Activated naive CD8-positive, alpha-beta T cell treated with anti-CD3 and anti-CD28 coated beads, Interleukin-2, amount 10 ng/mL, durations not matched to agents 7 days and 5 days (primary cell): ENCODE measurements at places on chromosomes 11 and 22.

DNA sequence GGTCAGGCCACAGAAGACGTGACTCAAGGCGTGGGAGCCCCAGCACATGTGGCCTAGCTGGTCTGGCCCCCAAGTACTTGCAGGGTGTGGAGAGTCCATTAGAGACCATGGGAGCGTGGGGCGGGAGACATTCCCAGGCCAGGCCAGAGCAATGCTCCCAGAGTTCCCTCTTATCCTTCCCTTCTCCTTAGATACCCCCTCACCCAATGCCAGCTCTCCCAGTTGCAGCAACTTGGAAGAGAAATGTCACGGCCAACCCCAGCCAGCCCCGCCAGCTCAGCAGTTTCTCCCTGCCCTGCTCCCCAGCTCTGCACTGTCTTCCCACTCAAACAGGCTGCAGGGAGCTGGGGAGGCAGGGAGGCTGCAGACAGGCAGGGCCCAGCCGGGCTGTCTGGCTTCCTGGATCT is 65.4 kb upstream of the TSPAN18 start:
- DNase-seq = no peak

DNA sequence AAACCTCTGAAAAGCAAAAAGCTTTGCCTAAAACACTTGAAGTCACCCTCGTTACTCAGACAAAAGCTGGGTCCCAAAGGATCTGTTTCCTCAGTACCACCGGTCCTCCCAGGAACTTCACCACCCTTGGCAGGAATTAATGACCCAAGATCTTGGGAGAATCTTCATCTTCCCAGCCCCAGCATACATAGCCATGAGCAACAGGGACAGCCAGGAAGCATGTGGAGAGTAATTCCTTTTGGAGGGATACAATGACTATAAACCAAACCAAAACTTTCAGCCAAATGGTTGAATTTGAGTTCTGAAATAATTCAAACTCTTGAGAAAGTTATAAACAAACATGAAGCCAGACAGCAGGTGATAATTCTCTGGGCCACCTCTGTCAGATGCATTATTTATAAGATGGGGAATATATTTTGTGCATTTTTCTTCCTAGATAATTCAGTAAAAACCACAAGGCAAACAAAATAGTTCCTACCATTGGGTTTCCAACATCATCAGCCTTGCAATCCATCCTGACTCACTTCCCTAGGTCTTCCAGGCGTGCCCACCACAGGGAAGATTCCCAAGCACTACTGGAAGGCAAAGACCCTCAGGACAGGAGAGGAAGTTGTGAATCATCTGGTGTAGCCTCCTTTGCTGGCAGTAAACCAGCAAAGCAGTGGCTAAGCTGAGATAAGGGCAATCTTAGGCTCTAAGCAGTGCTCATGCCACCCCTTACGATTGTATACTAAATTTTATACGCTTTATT is 71.7 kb upstream of the DRD2 start:
- DNase-seq = no peak

DNA sequence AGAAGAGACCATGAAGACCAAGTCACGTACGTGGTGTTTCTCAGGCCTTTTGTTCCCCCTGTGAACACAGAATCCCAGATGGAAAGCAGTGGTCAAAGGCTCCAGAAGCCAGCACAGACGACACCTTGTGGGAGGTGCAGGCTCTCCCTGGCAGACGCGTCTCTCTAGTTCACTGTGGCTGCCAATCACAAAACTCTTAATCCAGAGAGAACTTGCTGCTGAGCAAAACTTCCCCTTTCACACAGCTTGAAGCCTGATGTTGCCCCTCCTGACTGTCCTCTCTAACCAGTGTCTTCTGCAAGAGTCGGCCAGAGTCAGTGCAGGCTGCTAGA is 67.1 kb downstream of the PIWIL3 start:
- DNase-seq = no peak

DNA sequence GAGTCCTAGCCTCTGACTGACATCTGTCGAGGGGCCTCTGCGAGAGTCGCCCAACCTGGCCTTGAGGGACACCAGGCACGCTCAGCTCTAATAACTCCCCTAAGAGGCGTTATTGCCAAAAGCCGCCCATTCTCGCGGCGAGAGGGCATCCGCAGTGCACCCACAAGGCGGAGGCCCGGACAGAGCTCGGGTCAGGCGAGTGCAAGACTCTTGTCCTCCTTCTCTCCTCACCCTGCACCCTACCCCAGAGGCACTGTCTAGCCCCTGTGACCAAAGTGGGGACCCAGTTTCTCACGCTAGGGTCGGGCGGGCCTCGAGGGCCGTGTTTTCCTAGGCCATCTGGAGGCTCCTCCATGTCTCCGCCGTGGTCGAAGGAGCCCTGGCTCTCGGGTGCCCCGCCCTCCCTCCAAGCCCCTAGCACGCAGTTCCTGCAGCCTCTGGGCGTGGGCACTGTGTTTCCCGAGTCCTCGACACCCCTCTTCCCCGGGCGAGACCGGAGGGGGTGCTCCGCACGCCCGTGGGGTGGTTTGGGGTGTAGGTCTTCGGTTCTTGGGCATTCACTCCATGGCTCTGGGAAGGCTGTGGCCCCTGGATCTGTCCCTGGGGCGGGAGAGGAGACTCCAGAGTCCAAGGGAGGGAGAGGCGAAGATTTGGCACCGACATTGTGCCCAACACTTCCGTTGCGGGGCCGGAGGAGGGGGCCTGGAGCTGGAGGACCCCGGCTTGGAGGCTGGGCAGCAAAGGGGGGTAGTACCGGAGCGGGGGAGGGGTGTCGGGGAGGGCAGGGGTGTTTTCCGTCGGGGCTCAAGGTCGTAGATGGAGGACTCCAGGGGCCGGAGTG is 1.0 kb downstream of the CHRM4 start:
- DNase-seq = no peak

- no peak for DNase-seq
Measured at GRCh38 chr22:47474895-47475294, 712.4 kb downstream of the TBC1D22A start.

- DNase-seq = no peak
Measured at GRCh38 chr22:44737406-44738346, 14.7 kb upstream of the ARHGAP8 start.

DNA sequence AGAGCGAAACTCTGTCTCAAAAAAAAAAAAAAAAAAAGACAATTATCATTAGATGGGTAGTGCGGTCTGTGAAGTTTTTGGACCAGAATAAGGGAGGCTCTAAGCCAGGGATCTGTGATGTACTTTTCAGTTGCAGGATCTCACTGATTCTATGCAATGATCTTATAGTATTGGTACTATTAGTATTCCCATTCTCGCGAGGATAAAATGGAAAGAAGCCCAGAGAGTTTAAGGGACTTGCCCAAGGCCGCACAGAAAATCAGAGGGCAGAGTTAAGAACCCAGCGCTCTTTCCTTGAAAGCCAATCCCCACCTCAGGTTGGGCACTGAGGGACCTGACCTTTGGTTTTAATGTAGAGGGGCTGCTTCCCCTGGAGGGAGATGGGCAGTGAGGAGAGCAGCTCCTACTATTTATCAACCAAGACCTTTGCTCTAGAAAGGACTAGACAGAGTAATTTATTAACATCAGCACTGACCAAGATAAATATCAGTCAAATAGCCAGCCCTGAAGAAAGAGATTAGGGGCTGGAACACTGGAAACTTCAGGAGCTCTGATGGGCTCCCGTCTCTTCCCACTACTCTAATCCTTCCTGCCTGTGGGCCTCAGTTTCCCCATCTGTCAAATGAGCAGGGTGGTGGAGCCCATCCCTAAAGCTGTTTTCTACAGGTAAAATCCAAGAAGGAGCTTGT is 6.0 kb downstream of the NIPSNAP1 start:
- no peak for DNase-seq
